ENCODE measurements at places on chromosomes 4 and X.
A peak's percentile ranks its signal among the peaks of the same experiment; 100 is the strongest.

DNA sequence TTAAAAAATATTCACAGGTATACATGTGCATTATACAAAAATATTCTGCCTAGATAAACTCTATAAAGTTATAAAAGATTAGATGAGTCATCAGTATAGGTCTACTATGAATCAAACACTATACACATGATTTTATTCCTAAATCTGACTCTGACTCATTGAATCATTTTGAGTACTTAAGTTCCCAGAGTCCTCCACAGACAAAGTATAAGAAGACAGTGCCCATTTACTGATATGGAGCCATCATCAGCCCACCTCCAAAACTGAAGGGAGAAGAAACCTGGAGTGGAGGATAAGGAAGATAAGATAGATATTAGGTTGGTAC is 28.7 kb upstream of the ANTXR2 start:
- peak; percentile 17 for DNase-seq

- DNase-seq, result no peak
Observed at GRCh38 chr4:36189511-36190226, 54.6 kb downstream of the ARAP2 start.

- peak; percentile 63 for DNase-seq
Observed at GRCh38 chr4:5708449-5709206, at the start of gene EVC2. EVC2 (minus strand) TSS chr4:5708559; CDS start chr4:5708513, 46 bp downstream.

DNA sequence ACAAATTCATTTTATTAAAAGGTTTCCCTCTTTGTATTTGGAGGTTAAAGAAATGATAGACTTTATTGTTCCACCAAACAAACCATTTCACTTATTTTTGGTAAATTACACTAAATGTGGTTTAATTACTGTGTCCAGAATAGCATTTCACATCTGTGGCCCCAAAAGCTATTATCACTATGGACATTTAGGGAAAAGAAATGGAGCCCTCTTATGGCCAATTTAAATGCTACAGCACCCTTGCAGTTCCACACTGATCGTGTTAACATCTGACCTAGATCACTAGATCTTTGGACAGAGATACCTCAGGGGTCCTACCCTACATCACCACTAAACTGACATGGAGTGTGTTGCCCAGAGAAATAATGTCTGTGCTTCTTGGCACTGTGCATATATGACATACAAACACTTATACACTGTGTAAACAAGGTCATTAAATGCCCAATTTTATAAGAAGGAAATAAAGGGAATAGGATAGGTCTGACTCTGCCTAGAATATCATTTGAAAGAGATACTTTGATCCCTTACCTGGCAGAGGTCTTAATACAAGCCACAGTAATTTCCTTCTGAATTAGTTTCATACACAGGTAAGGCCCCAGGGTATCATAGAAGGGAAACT is 163.9 kb downstream of the KDR start:
- peak; percentile 61 for DNase-seq

GRCh38 chr4:124206779-124207605 is 505.5 kb downstream of the ANKRD50 start:
- peak; percentile 70 for DNase-seq

DNA sequence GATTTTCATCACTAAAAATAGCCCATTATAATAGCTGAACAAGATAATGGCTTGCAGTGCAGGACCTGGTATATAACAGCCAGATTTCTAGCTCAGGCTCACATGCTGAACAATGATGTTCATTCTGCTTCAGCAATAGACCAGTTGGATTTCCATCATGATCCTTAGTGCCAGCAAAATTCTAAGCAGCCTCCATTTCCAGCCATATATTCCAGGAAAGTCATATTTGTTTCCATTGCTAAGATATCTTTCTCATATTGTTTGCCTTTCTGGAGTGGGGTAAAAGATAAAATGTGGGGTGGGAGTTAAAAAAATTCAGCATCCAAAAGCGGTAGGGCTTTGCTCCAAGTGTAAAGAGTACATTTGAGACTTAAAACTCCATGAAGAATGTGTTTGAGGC is 2344.1 kb downstream of the PCDH7 start:
- peak; percentile 9 for DNase-seq

DNA sequence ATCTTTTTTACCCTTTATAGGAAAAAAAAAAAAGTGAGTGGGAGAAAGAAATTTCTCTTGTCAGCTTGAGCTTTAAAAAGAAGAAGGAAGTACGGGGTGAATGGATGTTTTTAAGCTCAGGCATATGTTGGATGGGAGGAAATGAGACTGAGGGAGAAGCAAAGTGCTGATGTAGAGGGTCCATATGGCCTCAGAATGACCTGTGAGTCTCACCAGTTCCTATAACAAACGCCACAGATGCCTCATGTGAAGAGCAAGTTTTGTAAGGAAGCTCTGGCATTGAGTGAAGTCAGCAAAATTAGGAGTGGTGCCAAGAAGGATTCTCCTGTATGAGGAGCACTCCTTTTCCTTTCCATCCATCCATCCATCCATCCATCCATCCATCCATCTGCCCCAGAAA is 214.6 kb downstream of the PTTG2 start:
- no peak for DNase-seq

- DNase-seq, result no peak
Observed at GRCh38 chrX:28022371-28022770, 41.1 kb upstream of the DCAF8L1 start.

- no peak for DNase-seq
Observed at GRCh38 chr4:108385076-108385475, 216.3 kb upstream of the LEF1 start.

DNA sequence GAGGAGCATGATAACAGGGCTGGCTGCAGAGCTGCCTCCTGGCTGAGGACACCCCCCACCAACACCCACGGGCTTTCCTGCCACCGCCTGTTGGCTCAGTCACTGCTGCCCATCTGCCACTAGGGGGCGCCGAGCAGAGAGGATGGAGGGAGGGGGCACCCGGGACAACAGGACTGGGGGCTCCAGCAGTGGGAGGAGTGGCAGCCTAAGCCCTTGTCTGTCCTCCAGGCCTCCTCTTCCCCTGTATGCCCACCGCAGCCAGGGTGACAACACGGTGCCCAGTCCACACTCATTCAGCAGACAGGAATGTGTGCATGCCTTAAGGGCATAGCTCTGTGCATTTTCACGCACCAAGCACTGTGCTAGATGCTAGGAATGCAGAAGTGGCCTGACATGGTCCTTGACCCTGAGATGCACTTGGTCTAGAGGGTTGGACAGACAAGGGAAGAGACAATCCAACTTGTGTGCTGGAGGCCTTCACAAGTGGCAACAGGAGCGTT is 149.9 kb downstream of the AMMECR1 start:
- DNase-seq, result peak; percentile 90

DNA sequence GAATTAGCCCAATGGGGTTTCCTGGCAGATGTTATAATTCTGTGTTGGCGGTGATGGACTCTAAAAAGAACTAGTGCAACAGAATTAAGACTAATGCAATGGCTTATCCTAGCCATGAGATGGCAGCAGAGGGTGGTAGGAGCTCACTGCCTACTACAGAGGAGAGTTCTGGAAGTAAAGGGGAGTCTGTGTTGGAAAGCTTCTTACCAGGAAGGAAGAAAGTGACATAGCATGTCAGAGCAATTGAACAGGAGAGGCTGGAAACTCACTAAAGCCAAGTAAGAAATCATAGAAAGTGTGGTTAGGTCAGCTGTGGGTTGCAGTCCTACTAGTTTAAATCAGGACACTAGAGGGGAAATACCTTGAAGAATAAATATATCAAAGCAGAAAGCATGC is 6.3 kb upstream of the TRPC5OS start:
- peak; percentile 24 for DNase-seq

DNA sequence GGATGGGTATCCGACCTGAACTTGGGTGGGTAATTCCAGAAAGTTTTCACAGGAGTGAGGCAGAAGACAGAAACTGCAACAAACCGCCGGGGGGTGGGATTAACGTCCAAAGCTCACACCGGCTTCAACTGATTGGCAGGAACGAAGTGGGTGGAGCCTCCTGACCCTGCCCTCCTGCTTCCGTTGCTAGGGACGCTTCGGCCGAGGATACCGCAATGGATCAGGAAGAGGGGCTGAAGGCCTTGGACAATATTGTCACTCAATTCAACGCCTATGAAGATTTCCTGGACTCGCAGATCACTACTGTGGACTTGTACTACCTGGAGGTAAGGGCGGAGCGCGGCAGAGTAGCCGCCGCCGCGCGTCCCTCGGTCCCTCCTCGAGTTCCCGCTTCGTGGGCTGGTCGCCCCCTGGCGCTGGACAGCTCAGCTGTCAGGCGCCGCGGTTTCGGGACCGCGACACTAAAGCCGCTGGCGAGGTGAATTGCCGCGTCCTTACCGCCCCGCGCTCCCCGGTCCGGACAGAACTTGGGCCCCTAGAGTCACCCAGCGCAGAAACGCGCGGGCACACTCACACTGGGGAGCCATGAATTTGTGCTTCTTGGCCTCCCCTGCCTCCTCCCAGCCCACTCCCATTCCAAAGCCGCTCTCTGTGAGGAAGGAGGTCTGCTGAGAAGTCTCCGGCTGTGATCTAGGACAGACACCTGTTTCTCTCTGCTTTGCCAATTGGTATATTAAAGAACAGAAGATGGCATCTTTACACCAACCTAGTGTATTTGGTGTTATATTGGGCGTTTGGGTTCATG is at the start of gene CFAP299:
TSS of gene CFAP299 (plus strand) at position 177 of the 805 bp plus-strand sequence.
- DNase-seq, result peak; percentile 95

GRCh38 chr4:54063737-54064316 is 578 bp downstream of the CHIC2 start:
- peak; percentile 43 for DNase-seq

- DNase-seq, result peak; percentile 83
Observed at GRCh38 chrX:1249101-1249887, 19.3 kb upstream of the CSF2RA start.

- no peak for DNase-seq
Observed at GRCh38 chr4:152014280-152014679, 253.5 kb upstream of the GATB start.

- DNase-seq, result no peak
Observed at GRCh38 chr4:159137176-159137575, 34.3 kb downstream of the RAPGEF2 start.

- DNase-seq, result no peak
Observed at GRCh38 chr4:56914336-56914735, 6.6 kb downstream of the REST start.

DNA sequence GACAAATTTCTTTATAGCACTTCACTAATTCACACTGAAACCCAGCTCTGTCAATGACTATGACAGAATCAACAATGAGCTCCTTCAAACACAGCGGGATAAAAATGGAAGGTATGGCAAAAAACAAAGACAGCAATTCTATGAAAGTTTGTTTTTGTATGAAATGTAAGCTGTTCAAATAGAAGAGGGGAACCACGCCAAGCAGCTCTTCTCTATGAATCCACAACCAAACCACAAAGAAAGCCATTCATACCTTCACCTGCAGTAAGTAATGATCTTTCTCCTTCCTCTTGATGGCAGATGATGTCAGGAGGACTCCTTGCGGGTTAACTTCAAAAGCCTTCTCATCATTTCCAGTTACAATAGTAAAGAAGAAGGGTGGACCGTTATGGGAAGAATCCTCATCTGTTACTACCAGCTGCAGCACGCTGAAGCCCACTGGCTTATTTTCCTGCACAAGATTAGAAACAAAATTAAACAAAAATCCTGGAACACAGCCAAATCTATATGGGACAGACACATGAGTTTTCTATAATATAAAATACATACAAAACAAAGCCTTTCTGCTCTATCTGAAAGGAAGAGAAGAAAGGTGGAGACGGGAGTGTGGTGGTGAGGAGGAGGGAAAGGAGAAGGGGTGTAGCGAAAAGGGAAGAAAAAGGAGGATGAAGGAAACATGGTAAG is 48.9 kb upstream of the MTNR1A start:
- DNase-seq, result no peak

- DNase-seq, result no peak
Observed at GRCh38 chrX:69813677-69814076, 197.8 kb downstream of the EDA start.

DNA sequence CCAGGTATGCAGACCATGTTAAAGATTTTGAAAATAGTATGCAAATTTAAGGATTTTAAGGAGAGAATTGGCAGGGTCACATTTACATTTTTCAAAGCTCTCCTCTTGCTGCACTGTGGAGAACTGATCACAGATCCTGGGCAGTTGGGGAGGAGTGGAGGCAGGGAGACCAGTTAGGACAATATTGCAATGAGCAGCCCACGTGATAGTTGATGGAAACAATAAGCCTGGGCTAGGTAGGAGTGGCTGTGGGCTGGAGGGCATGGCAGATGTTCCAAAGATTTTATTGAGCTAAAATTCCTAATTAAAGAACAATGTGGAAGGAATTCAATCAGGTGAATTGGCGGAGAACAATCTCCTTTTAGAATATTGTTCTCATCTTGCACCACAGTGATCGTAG is 50.6 kb downstream of the ENPEP start:
- DNase-seq, result no peak

DNA sequence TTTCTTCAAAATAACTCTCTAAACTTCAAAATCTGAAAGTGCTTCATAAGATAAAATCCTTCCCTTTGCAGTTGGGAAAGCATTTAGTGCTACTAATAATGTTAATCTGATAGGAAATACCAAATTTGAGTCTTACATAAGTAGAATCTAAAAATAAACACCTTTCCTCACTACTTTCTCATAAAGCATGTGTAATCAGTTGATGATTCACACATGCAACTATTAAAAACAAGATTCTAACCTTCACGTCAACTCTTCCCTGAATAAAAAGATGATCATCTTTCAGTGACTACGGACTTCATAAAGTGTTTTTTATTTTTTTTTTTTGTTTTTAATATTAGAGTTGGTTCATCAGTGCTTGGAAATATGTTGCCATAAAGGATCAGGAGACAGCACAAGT is 172.6 kb downstream of the ACTRT1 start:
- DNase-seq, result no peak

- DNase-seq, result peak; percentile 100
Observed at GRCh38 chr4:51842554-51843308, at the start of gene DCUN1D4. DCUN1D4 (plus strand) TSS chr4:51843153; CDS start chr4:51843243, 90 bp downstream.

DNA sequence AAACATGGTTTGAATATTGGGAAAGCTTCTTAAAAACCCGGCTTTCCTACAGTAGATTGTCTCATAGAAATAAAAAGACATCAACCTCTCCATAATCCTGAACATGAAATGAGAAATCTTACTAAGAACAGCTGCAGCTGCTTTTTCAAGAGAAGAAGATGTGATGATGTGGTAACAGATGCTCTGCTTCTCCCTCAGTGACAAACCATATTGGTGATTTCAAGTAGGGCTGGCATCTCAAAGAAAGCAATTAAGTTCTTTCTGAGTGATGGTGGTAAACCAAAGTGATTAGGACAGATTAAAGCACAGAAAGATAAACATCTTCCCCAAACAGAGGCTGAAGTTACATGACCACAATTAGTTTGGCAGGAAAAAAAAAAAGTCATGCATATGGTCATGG is 1477.7 kb downstream of the RAPGEF2 start:
- DNase-seq, result no peak

- DNase-seq, result no peak
Observed at GRCh38 chr4:79442422-79442821, 34.4 kb upstream of the GK2 start.

- DNase-seq, result no peak
Observed at GRCh38 chrX:110006161-110006560, 3.2 kb downstream of the TMEM164 start.

GRCh38 chr4:105145156-105145902 is 1.3 kb upstream of the TET2 start:
- no peak for DNase-seq

GRCh38 chr4:28548594-28548993 is 1688.0 kb downstream of the STIM2 start:
- DNase-seq, result no peak

- no peak for DNase-seq
Observed at GRCh38 chr4:9925750-9926439, 95.4 kb downstream of the SLC2A9 start.

- DNase-seq, result no peak
Observed at GRCh38 chrX:150513544-150513943, 54.9 kb upstream of the MTM1 start.

- DNase-seq, result no peak
Observed at GRCh38 chr4:8919651-8920288, 48.1 kb upstream of the HMX1 start.
